Activated naive CD8-positive, alpha-beta T cell treated with anti-CD3 and anti-CD28 coated beads, Interleukin-2, amount 10 ng/mL, durations not matched to agents 7 days and 5 days (primary cell): ENCODE measurements at places on chromosomes 11 and 22.
A peak's percentile ranks its signal among the peaks of the same experiment; 100 is the strongest.

GRCh38 chr22:37842015-37842793 lies 1.9 kb downstream of the ANKRD54 start:
- no peak for DNase-seq

DNA sequence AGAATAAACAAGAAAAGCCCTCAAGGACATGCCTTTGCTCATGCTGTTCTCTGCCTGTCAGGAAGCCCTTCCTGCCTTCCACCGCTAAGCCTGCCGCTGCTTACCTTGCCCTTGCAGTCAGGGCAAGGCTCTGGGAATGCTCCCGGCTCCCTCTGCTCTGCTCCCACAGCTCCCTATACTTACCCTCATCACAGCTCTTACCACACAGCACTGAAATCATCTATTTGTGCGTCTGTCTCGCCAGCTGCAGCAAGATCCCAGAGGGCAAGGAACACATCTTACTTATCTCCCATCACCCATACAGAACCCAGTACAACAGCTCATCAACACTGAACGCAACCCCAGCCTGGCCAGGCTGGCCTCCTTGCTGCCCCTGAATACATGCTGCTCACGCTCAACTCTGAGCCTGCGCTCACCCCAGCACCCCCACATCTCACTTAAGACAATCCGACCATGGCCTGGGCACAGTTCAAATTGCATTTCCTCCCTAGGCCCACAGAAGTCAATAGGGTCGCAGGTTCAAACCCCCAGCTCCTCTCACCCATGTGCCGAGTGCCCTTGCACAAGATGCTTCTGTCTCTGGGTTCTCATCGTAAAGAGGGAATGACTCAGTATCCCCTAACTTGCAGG lies 161.8 kb downstream of the IGLL1 start:
- DNase-seq, result no peak

DNA sequence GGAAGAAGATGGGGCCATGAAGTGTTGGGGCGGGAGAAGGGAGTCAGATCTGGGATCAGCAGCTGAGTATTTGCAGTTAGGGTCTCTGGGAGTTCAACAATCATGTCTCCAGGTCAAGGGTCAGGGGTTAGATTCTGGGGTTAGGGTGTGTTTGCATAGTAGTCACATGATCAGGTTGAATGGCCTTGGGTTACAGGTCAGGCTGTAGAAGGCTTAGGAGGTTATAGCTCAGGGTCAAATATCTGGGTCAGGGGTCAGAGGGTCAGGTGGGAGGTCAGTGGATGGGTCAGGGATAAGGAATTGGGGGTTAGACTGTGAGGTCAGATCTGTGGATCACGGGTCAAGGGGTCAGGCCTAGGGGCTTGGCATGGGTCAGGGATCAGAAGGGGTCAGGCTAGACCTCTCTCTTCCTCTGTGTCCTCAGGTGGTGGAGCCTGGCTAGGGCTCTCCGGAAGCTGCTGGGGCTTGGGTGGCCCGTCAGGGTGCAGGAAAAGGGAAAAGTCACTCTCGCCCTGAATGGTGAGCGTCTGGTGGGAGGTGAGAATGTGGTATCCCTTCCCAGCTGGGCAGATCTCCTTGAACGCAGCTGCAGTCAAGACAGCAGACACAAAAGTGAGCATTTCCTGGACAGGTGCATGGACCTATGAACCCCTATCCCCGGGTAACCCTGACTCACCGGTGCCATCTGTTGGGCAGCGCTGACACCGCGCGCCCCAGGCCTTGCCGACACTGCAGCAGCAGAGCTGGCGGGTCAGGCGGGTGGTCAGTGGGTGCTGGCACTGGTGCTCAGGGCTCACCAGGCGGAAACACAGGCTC lies 6.4 kb downstream of the LTBP3 start:
- peak; percentile 74 for DNase-seq

DNA sequence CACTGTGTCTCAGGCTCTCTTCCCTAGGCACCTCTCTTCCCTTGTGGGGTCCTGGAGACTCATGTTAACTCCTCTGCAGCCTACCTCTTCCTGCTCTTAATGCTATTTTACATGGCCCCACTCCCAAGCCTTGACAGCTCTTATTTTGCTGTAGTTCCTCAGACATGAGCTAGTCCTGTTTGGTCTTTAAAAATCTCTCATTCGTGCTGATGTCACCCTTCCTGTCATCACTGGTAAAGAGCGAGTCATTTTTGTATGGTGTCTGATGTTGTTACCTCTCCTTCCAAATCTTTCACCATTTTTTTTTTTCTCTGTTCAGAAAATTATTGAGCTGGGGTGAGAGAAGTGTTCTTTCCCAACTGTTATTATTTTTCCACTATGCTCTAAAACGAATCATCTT lies 84.8 kb upstream of the ZBED5 start:
- DNase-seq, result no peak

GRCh38 chr11:87421422-87421821 lies 383.7 kb downstream of the TMEM135 start:
- DNase-seq, result no peak

DNA sequence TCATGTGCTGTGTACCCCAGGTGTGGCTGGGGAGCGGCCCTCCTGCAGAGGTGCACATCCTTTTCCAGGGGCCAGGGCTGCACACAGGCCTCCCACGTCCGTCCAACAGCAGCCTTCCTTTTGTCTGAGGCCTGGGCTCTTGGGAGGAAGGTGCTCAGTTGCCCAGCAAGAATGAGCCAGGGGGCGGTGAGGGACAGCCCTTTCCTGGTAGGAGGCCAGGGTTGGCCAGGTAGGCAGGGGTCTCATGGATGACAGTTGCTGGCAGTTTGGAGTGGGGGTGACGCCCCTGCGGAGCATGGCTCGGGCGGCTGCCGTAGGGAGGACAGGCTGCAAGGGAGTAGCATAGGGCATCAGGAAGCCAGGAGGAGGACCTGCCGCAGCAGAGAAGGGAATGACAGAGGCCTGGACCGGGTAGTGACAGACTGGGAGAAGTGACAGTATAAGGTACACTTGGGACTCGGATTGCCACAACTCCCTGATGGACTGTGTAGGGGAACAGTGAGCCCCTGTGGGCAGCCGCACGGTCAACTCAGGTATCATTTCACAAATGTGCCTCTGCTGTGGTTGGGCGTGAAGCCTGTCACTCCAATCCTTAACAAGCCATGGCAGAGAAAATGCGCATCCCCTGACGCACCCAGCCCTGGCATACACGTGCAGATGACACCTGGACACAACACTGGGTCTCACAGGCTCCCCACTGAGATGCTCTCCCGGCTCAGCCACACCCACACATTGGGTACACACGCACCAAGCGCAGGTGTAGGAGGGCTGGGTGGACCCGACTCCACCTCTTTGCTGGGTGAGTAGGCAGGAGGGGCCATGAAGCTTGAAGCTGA lies 79.7 kb downstream of the DGCR2 start:
- DNase-seq, result peak; percentile 23

DNA sequence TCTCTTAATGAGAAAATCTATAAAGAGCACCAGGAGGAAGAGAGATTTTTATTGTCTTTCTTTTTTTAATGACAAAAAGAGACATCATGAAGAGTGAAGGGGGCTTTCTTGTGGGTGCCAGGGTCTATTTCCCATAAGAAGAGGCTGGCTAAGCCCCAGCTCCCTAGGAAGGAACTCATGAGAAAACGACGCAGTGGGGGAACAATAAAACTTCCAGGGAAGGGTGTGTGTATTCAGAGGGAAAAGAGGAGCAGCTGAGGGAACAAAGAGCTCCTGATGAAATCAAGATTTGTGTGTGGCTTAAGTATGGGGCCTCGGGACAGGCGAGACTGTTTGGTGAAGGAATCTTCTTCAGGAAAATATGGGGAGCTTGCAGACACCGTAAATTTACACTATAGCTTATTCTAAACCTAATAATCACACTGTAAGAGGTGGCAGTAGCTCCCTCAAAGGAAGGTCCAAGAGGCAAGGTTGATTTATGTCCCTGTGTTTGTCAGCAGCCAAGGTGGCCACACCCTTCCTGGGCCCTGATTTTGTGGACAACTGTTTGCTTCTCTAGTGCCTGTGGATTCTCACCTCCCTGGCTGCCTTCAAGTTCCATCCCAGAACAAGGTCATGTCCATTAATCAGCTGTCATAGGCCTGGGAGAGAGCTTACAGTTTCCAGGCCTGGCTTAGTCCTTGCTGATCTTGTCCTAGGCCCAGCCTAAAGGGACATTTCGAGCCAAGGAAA lies 615.7 kb downstream of the INSC start:
- DNase-seq, result no peak

DNA sequence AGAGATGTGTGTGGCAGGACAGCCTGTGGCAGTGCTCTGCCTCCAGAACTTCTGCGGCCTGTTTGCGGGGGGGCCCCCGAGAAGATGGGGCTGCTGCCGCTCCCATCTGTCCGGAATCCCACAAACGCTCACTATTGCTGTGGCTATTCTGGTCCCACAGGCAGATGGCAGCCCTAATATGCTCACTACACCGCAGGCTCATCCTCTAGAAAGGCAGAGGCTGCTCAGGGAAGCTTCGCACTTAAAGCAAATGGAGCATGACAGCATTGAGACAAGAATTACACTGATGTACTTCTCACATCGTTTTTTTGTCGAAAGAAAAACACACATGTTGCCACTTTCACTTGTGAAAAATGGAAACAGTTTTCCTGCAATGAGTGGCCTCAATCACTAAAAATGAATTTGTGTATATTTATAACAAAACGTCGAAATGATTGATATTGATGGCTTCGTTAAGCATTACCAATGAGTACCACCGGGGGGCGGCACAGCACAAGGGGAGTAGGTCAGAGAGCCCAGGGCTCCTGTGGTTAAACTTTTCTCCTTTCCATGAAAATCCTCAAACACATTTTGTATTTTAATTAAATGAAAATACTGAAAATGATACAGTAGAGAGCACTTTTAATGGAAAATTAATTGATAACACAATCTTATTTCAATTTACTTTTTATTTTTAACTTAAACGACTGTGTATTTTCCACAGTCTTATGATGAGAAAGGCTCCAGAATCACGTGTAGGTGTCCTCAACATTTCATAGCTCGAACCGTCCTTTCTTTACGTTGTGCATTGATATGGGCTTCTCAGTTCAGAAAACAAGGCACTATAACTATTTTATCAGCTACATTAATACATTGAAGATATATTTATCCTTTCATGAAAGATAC lies 69.1 kb downstream of the CTTN start:
- peak; percentile 62 for DNase-seq

GRCh38 chr22:49663823-49664222 lies 163.8 kb downstream of the BRD1 start:
- no peak for DNase-seq

DNA sequence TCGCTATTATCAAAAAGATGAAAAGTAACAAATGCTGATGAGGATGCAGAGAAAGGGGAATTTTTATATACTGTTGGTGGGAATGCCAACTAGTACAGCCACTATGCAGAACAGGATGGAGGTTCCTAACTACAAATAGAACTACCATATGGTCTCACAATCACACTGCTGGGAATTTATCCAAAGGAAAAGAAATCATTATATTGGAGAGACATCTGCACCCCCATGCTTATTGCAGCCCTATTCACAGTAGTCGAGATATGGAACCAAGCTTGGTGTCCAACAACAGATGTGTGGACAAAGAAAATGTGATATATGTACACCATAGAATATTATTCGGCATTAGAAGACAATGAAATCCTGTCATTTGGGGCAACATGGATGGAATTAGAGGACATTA lies 19.6 kb upstream of the POU2AF2 start:
- DNase-seq, result no peak

GRCh38 chr11:67627812-67628624 lies 1.7 kb downstream of the NUDT8 start:
- no peak for DNase-seq

- no peak for DNase-seq
Measured at GRCh38 chr11:78532991-78533390, 41.7 kb downstream of the NARS2 start.

GRCh38 chr11:3230636-3231549 lies 1.3 kb downstream of the MRGPRE start:
- no peak for DNase-seq

GRCh38 chr11:57964660-57965059 lies 59.0 kb upstream of the OR9Q1 start:
- no peak for DNase-seq

- peak; percentile 96 for DNase-seq
Measured at GRCh38 chr22:37198258-37199102, 10.4 kb upstream of the C1QTNF6 start.

GRCh38 chr11:94740083-94741021 lies 27.8 kb upstream of the AMOTL1 start:
- DNase-seq, result peak; percentile 38

DNA sequence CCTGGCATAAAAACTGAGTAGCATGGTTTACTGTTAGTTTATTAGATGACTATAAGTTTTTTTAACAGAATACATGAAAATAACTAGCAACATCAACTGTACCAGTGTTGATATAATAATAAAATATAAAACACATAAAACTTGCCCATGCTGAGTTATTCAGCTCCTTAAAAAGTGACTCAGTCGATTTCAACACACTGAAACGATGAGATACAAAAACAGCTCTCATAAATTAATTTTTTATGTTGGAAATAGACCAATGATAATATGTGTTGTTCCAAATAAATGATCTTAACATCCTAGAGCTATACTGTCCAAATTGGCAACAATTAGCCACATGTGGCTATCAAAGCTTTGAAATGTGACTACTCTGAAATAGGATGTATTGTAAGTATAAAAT lies 15.9 kb downstream of the PDGFD start:
- no peak for DNase-seq

DNA sequence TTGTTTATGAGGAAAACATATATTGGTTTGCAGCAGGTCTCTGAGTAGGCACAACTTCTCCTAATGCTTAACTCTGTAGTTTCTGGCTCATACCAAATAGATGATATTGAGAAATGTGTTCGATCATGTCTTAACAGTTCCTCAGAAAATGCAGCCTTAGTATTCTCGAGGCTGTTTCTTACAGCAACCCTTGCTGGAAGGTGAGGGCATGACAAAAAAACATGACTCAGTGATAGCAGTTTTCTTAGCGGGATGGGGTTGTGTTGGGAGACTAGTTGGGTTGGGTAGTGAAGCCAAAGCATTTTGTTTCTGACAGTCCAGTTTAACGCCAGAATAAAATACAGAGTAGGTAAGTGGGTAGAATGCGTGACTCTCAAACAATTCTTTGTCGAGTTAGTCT lies 94.7 kb upstream of the PARVA start:
- no peak for DNase-seq

DNA sequence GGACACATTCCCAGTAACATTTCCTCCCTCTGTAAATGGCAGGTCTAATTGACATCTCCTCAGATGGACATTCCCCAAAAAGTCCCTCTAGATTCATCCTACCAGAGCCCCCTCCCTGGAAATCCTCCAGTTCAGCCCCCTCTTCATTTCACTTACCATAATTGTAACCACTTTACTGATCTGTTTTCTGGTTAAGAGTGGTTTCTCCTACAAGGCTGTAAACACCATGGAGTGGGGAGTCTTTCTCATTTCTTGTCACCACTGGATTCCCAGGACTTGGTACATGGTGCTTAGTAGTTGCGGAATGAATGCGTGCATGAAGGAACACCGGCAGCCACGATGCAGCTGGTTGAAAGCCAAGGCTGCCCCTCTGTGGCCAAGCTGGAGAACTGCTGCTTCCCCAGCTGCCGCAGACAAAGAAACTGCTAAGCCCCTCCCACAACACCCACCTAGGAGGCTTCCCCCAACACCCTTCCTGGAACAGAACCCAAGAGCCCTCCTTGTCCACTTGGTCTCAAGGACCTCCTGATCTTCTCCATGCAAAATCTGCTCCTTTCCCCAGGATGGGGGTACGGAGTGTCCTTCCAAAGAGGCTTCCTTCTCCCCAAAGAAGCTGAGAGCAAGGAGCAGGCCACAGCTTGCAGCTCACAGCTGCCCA lies 18.6 kb upstream of the SCARF2 start:
- peak; percentile 74 for DNase-seq
